ENCODE measurements at places on chromosomes 6 and 20.

DNA sequence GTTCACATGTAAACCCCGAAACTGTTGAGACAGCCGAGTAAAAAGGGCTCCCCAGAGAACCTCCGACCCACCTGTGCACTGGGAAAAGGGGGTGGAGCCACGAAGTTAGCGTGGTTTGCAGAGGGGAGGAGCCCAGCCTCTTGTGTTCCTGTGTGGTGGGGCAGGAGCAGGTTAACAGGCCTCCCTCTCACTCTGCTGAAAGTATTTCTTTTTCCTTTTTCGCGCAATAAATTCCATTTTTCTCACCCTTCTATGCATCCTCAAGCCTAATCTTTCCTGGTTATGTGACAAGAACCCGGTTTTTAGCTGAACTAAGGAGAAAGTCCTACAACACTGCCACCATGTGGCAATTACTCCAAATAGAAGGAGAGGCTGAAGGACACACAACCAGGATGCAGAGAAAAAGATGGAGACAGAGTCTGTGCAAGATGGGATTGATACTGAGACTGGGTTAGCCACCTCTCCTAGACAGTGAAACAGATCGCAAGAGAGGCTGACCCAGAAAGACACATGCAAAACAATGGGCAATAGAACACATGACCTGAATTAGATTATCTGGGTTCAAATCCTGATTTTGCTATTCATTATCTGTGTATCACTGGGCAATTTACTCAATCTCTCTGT, 168.7 kb upstream of the PRSS16 start:
- DNase-seq = peak; percentile 72

DNA sequence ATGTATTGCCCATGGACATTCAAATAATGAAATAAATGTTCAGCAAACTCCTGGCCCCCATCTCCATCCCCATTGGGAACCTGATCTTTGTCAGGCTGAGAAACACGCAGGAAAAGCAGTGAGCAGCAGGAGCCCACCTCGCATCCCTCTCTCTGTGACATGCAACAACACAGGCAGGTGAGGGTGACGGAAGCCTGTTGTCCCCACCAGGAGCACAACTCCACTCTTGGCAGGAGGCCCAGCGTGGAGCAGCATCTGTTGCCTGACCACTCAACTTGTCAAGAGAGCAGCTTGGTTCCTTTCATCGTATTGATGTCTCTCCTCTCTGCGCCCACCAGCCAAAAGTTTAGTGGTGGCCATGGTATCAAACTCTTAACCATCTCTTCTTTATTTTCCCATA, 586.9 kb upstream of the ARID1B start:
- no peak for DNase-seq

DNA sequence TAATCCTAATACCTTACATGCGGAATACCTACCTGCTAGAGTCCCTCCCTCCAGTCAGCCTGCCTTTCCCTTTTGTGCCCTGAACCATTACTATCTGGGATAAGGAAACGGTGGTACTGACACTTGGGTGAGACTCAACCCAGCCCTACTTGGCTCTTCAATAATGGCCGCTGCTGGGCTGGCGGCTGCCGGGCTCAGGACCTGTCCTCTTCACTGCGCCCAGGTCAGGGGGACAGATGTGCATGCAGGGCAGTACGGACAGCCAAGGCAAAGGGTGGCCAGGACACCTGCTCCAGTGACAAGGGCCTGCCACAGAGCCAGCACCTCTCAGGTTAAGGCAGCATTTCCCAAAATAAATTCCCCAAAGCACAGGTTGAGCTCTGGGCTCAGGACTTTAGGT, 29.9 kb downstream of the UBE2V1 start:
- DNase-seq = no peak

DNA sequence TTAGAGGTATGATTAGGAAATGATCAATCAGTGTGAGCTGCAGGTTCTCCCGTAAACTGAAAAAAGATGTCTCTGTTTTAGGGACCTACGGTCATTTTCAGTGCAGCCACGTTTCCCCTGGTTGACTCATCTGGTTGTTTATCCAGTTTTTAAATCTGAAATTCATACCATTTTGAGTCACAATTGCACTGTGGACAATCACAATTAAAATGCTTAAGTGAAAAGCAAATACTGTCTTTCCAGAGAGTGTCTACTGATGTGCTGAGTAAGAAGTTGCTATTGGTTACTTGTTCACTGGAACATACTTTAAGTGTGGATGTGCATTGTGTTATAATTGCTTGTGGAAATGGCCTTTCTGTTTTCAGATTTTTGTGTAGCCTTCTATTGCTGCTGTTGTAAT, 305.1 kb upstream of the SASH1 start:
- no peak for DNase-seq

DNA sequence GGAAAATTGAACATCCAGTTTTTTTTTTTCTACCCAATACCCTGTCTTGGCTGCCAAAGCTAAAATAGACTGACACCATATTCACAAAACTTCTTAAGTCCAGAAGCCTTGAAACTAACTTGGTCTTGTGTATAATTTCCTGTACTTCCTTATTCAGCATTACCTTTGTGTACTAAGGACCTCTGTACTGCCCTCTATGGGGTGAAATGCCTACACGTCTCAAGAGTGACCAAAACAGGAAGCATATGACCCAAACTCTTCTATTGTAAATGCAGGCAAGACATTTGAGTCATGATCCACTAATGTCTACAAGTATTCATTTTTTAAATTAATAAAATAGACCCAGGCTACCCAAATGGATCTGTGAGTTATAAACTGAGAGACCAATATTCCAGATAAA, 50.4 kb downstream of the HMGCLL1 start:
- DNase-seq = peak; percentile 12

GRCh38 chr6:111096246-111096645, 8.9 kb downstream of the SLC16A10 start:
- DNase-seq = no peak

DNA sequence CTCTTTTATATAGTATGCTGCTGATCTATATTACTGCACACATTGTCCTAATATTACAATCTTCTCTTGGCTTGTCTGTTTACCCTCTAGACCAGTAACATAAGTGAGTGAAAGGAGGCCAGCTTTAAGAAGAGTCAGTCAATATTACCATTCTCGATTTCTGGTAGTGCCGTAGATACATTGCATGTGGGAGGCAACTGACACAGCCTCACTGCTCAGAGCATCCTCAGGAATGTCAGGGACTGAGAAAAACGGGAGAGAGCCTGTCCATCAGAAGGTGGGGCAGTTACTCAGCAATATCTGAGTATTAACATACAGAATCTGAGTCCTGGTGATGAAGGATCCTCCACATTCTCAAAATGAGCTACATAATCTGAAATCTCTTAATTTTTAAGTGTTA, 259.9 kb downstream of the GJA1 start:
- DNase-seq = no peak

DNA sequence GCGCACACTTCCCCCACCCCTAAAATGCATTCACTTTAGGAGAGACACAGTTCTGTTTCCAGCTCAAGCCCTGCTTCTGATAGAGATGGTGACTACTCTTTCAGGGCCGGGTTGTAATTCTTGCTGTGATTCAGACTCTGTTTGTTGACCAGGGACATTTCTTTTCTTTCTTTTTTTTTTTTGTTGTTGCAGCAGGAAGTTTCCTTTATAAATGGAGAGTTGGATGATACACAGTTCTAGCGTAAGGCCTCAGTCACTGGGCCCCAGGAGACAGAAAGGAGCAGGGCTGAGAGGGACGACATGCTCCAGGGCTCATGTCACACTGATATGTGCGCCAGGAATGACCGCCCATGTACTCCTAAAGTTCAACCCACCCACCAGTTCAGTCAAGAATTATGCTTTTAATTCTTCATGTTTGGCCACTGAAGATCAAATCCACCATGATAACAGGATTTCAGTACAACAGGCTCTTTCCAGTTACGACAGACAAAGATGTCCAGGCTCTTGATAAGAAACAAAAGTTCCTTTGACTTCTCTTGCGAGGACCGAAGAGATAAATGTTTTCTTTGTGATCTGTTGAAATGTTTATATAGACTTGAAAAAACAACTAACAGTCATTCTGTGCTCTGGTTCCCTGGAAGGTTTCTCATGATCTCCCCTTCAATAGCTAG, 142.5 kb downstream of the CD164 start:
- DNase-seq = no peak

DNA sequence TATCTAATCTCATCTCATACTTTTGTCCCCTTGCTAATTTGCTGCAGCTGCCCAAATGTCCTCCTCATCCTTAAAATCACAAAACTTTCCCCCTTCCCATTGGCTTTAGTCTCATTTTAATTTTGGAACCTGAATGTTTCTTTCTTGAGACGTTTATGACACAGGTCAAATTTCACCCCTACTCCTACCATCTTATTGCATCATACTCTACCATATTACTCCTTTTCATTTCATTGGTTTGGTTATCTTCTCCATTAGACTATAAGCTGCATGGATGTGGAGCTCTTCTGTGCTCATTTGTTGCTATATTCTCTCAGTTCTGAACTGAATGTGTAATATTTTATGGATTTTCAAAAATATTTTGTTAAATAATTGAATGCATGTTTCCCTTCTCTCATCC, 688.6 kb downstream of the CBLN4 start:
- DNase-seq = no peak

GRCh38 chr6:136647363-136647852, 97.2 kb upstream of the MAP7 start:
- DNase-seq = no peak

DNA sequence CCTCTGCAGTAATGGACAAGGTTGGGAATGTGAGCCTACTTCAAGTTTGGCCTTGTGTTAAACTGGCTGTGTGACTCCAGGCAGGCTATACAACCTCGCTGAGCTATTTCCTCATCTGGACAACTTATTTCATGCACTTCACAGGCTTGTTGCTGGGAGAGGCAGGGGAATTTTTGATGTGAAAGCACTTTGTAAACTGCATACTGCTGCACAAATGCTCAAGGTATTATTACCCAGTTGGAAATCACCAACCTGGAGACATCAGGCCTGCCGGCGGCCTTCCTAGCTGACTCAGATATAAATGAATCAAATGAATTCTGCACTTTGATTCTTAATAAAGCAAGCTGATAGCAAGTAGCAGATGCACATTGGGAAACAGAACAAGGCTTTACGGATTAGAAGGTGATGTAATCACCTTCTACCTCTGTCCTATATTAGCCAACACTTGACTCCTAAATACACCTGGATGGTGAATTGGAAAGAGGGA, 10.1 kb downstream of the JARID2 start:
- peak; percentile 44 for DNase-seq

- no peak for DNase-seq
These were observed 47.4 kb downstream of the GPR63 start for GRCh38 chr6:96789871-96790270.

- no peak for DNase-seq
These were observed 7.8 kb downstream of the NFYA start for GRCh38 chr6:41080621-41081020.

DNA sequence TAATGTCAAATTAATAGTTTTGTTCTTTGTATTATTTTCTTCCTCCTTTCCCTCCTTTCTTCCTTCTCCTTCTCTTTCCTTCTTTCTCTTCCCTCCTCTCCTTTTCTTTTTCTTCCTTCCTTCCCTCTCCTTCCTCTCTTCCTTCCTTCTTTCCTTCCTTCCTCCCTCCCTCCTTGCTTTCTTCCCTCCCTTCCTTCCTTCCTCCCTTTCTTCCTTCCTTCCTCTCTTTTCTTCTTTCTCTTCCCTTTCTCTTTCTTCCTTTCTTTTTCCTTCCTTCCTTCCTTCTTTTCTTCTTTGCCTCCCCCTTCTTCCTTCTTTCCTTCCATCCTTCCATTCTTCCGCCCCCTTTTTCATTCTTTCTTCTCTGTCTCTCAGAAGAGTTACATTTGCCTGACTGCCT, 518.2 kb upstream of the ID4 start:
- DNase-seq = no peak

- DNase-seq = no peak
These were observed 1008.3 kb downstream of the KIF16B start for GRCh38 chr20:15564981-15565380.

GRCh38 chr20:34820805-34821578, 4.5 kb downstream of the NCOA6 start:
- no peak for DNase-seq

- no peak for DNase-seq
These were observed 109.7 kb downstream of the SMLR1 start for GRCh38 chr6:130936933-130937332.

DNA sequence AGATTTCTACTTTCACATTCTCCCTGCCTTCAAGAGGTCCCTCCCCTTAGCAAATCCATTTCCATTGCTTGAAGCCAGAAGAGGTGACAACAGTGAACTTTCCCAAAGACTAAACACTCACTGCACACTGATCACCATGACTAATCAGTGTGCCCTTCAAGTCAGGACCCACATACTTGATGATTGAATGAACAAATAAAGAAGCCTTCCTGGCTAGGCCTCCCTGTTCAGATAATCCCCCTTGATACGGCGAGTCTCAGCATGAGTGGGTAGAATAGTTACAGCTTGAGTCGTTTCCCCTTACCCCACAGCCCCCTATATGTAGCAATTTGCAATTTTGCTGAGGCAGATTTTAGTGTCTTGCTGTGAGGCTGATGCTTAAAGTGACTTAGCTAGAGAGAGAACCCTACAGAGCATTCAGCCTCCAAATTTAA, 102.2 kb downstream of the UNC5CL start:
- DNase-seq = no peak

GRCh38 chr20:40506537-40506939, 182.5 kb downstream of the MAFB start:
- no peak for DNase-seq

DNA sequence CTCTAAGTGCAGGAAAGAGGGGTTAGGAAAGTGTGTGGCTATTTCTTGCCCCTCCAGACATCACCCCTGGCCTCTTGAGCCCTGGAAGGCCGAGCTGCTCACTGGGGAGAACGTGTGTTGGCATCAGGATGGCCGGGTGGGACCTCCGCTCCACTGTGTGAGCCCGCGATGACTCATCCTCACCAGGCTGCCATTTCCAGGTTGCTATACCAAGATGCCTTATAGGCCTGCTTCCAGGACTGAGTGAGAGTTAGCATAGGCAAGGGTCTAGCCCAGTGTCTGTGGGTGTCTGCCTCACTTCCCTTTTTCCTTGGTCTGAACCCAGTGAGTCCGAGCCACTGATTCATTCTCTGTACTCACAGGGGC, 105.0 kb downstream of the MRPL14 start:
- no peak for DNase-seq

GRCh38 chr20:4490606-4491280, 231.0 kb upstream of the PRND start:
- no peak for DNase-seq

- no peak for DNase-seq
These were observed 15.0 kb downstream of the MBOAT1 start for GRCh38 chr6:20197251-20197650.

DNA sequence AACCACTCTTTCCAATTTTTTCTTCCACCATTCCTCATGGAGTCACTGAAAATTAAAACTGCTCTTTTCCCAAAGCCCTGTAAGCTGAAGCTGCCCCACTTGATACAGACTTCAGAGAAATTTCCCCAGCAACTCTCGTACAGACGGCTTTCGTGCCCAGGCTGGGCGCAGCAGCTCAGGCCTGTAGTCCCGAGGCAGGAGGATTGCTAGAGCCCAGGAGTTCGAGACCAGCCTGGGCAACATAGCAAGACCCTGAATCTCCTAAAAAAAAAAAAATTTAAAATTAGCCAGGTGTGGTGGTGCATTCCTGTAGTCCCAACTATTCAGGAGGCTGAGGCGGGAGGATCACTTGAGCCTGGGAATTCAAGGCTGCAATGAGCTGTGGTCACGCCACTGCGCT, 6.6 kb downstream of the PPDPF start:
- no peak for DNase-seq

Data from cerebellar cortex (tissue), 1 donor.